ENCODE measurements at places on chromosomes 13 and 19.

- DNase-seq, result no peak
These were observed 252.5 kb downstream of the OXGR1 start for GRCh38 chr13:96741779-96742178.

DNA sequence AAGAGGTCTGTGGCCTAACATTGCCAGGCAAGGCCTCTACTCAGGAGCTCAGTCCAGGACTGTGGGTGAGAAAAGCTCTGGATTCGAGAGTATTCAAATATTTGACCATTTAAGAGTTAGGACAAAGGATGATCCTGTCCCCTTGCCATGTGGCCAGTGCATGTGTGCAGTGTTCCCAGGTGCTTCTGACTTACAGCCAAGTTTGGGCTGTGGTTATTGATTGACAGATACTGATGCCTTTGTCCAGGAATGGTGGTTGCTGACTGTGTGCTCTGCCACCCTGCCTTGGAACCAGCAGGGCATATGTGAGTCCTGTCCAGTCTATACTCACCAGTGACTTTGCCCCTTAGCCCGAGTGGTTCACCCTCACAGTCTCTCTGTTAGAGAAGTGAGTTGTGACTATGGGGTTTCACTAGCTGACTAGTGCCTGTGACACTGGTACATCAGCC lies 51.9 kb downstream of the GARRE1 start:
- no peak for DNase-seq

DNA sequence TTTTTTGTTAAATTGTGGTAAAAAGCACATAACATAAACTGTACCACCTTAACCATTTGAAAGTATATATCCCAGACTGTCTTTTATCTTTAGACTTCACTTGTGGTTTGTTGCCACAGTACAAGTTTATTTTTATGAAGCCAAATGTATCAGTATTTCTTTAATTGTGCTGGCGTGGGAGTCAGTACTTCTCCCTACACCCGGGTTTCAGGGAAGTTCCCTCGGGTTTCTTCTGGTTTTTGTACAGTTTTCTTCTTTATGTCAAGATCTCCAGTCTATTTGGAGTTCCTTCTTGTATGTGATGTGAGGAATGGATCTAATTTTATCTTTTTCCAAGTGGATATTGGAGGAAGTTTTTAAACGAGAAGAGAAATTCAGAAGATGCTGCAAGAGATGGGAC lies 20.5 kb downstream of the CCDC8 start:
- DNase-seq, result no peak

DNA sequence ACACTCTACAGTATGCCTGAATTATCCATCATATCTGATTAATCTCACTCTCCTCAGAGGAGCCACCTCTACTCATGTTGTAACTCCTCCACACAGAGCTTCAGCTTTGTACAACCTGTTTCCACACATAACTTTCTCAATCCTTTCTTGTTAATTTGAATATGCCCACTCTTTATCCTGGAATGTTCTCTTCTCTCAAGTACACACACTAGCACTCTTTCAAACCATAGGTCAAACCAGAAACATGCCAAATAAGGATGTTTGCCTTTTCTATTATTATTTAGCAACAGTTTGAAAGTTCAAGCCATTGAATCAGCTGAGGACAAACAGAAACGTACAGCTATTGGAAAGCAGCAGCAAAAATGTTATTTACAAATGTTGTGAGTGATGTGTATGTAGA lies 110.3 kb downstream of the MIPEP start:
- no peak for DNase-seq

GRCh38 chr19:50717026-50717723 lies 2.4 kb downstream of the SHANK1 start:
- DNase-seq, result no peak

DNA sequence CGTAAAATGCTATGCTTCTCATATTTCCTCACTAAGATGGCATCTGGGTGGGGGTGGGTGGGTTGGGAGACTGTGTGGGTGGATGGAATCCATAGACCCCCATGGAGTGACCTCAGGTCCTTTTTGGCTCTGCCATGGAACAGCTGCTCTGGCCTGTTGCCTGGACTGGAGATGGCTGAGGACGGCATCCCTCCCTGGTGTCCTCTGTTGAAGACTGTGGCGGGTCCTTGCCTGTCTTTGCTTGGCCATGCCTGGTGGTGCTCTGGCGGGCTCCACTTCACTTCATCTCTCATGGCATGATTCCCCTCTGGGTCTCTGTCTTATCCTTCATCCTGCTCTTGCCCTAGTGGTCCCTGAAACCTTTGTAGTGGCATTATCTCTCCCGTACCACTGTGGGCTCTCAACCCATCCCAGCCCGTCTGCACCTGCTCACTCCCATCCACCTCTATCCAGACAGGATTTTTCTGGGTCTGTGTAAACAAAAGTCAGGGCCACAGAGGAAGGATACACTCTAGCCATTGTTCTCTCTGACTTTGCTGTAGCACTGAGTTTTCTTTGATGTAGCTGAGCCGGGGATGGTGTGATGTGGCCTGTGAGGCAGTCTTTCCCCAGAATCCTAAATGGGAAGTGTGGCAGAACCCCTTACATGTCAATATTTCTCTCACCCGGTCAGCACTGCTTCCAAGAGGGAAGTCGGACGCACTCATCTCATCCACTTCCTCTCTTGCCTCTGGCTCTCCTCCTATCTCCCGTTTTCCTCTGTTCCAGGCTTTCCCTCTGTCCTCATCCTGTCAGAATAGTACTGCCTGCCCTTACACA lies 36.1 kb downstream of the WDFY2 start:
- no peak for DNase-seq

- DNase-seq, result no peak
These were observed 6.1 kb downstream of the BEST2 start for GRCh38 chr19:12757544-12758274.
